NCI-H526 treated with DMSO at 0.1 percent for 48 hours (cell line): ENCODE measurements at places on chromosomes 5 and 9.

DNA sequence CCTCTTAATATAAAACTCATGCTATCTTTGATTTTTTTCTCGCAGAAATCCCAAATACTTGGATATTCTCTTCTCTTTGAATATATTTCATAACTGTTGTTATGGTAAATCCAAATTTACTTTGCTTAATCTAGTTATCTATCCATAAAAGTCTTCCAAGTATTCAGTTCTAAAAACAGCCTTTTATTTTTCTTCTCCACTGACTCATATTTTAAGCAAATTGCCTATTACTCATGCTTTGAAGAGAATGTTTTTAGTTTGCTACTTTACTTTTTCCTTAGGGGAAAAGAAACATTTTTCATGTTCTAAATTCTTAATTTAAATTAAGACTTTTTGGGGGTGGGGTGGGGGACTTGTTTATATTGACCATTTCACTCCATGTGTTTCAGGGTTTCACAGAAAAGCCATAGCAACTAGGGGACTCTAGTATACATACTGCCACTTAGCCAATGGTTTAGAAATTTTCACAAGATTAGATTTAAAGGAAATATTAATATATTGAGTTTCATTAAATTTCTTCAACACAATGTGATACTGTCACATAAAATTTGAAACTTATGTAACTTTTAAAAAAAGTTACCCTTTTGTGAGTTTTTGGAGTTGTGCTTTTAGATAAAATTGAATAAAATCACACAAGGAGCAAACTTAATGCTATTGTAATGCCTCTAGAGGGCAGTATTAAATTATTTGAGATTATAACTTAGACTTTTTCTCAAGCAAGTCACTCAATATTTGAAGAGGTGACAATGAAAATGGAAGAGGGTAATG, 545.8 kb upstream of the ARRDC3 start:
- peak; percentile 17 for DNase-seq

GRCh38 chr9:1087120-1087881, 37.1 kb downstream of the DMRT2 start:
- no peak for DNase-seq

DNA sequence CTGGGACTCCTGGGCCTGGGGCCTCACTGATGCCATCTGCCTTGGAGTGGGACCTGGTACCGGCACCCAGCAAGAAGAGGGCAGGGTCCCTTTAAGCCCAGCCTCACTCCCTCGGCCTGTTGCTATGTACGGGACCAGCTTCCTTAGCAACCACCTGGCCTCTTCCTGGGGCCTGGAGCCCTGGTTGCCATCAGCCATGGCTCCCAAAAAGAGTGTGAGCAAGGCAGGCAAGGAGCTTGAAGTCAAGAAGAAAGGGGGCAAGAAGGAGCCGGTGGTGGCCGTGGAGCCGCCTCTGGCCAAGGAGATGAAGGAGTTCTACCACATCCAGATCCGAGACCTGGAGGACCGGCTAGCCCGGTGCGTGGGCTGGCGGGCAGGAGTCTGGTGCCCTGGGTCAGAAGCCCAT, at the start of gene CFAP157:
Gene CFAP157 (plus strand): TSS at position 153 of the 406 bp plus-strand sequence. CDS start 44 bp downstream, at position 197.
- DNase-seq, result no peak

DNA sequence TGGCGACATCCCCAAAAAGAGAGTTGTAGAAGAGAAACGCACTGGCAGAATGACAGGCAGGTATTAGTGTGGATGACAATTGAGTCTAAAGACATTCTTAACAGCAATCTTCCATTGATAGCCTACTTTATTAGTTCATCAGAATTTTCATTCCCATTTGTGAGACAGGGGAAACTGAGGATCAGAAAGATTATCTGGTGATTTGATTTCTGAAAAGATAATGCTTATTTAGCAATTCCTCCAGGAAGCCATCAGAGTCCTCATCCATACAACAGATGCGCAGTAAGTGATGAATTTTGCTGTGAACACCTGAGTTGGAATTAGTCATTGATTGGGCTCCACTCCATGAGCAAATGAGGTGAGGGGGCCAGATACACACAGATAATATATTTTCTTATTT, 57.3 kb upstream of the ANKRD33B start:
- no peak for DNase-seq

DNA sequence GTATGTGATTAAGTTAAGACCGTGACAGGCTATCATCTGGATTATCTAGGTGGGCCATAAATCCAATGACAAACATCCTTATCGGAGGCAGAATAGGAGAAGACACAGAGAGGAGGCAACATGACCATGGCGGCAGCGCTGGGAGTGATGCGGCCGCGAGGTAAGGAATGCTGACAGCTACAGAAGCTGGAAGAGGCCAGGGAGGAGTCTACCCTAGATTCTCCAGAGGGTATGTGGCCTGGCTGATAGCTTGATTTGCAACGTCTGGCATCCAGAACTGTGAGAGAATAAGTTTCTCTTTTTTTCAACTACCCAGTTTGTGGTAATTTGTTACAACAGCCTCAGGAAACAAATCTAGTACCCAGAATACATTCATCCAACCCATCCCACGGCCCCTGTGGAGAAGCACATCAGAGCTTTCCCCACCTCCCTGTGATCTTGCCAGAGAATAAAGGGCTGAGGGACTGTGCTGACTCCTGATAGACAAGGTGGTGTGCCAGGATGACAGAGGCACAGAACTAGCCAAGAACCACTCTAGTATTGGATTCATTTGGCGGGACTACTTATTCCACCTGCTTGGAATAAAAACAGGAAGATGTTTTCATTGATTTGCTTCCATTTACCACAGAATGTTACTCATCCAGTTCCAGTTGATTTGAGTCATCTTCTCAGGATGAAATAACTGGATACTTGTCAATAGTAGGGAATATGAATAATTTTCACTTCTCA, 187.4 kb downstream of the MAN2A1 start:
- no peak for DNase-seq
